ENCODE measurements at places on chromosomes 12 and 14.

DNA sequence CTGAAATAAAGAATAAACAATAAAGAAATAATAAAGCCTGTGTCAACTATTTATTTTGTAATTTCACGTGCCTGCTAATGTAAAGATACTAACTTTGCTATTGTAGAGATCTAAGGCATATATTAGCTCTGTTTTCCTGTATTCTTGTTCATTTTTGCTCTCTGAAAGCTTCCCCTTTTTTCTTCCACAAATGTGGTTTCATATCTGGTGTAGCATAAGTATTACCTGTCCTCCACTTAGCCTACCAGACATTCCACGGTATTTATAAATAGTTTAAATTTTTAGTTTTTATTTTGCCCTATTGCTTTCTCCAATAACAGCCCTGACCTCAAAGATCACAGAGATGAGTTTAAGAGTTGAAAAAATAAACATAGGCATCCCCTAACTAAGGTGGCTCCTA, 92.6 kb upstream of the ATP2B1 start:
- no peak for DNase-seq

- no peak for DNase-seq
Observed at GRCh38 chr12:4270016-4270830, 3.3 kb upstream of the CCND2 start.

GRCh38 chr12:26195250-26195640, at the start of gene SSPN:
SSPN (plus strand) TSS chr12:26195573; CDS start chr12:26195673, 100 bp downstream.
- peak; percentile 87 for DNase-seq

DNA sequence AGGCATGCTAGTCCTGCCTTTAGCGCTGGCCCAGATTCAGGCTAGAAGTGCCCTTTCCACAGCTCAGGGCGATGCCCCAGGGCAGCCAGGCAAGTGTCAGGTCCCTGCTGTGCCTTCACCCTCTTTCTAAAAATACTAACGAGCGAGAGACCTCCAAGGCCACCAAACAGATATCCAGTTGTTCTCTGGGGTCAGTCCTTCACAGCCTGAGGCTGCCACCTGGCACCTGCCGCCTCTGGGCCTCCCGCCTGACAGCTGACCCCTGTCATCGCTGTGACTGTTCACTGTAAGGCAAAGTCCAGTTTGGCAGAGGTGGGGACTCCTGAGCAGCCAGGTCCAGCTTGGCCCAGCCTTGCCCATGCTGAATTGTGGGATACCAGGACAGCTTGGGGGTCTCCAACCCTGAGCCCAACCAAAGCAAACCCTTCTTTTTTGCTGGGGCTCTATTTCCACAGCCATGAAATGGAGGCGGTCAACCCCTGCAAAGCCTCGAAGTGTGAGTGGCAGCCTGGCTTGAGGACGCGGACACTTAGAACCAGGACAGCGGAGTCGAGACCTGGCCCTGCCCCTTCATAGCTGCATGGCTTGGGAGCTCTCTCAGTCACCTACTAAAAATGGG, 79.9 kb downstream of the NINJ2 start:
- no peak for DNase-seq

DNA sequence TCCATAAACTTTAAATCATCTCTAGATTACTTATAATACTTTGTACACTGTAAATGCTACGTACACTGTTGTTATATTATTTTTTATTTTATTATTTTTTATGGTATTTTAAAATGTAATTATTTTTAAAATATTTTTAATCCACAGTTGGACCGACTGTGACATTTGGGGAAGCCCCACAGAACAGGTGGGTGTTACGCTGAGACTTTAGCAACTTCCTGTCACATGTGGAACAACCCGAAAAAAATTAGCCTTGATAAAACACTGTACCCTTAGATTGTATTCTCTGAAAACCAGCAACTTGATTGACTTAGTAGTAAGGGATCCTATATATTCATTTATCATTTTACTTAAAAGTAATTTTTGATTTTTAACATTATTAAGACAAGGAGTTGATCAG, 1755.7 kb upstream of the SEL1L start:
- no peak for DNase-seq

- no peak for DNase-seq
Observed at GRCh38 chr14:84127495-84127894, 1402.4 kb upstream of the FLRT2 start.

DNA sequence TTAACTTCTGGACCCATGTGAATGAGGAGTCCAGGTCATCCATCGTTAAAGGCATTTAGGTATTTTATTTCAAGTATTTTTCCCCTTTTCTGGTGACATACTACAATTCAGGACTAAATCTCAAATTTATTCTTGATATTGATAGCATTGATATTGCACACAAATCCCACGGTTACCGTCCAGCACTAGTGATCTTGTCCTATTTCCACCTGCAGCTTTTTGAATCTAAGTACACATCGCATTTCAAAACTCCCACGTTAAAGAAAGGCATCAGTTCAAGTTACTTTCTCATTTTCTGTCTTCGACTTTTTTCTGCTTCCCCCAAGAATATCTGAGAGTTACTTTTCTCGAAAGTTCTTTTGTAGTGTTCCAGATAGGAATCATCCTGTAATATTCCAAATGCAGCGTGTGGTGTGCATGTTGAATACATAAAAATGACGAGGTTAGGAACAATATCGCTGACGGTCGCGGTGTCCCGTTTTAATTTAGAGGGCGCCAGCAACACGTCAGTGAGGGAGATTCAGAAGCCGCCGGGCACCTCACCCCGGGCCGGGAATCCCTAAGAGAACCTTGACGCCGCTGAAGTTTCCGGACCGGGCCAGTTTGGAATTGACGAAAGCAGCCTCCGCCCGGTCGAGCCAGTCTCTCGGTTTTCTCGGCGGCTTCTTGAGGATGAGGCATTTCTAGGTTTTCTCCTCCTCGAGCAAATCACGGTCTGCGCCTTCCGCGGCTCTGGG, 569 bp upstream of the RGS6 start:
- DNase-seq, result peak; percentile 55

DNA sequence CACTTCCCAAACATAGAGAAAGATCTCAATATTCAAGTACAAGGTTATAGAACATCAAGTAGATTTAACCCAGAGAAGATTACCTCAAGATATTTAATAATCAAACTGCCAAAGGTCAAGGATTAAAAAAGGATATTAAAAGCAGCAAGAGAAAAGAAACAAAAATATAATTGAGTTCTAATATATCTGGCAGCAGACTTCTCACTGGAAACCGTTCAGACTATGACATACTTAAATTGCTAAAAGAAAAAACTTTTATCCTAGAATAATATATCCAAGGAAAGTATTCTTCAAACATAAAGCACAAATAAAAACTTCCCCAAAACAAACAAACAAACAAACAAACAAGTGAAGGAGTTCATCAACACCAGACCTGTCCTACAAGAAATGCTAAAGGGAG, 92.4 kb downstream of the FSCB start:
- DNase-seq, result no peak

DNA sequence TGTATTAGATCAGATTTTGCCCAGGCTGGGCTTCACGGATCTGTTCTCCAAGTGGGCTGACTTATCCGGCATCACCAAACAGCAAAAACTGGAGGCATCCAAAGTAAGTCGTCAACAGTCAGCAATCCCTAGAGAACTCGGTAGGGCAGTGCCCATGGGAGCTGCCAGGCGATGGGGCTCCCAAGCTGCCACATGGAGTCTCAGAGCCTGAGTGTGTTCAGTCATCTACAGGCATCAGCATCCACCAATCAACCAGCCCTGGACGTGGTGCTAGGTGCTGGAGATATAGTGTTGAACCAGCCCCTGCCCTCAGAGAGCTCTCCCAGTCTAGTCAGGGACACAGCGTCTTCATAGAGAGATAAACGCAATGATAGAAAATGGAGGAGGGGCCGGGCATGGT, 6.9 kb downstream of the SERPINA4 start:
- DNase-seq, result no peak

GRCh38 chr14:97832776-97833175, 1035.6 kb downstream of the VRK1 start:
- DNase-seq, result no peak

GRCh38 chr14:87628780-87629179, 364.2 kb downstream of the GALC start:
- no peak for DNase-seq

GRCh38 chr12:6167327-6168280, 32.6 kb upstream of the CD9 start:
- no peak for DNase-seq

DNA sequence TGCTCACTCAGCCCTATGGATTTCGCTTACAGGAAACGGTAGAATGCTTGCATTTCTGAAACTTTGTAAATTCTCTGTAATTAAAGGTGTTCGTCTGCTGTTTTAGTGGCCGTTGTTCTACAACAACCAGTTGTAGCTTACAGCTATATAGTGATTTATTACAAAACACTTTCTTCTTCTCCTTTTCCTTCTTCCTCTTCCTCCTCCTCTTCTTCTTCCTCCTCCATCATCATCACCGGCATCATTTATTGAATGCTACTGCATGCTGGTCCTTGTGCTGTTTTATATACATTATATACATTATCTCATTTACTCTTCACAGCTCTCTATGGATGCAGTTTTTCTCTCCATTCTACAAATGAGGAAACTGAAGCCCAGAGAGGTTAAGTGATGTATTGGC, 6.4 kb downstream of the ETV6 start:
- DNase-seq, result no peak

GRCh38 chr12:32504591-32504990, 105.2 kb downstream of the FGD4 start:
- no peak for DNase-seq

DNA sequence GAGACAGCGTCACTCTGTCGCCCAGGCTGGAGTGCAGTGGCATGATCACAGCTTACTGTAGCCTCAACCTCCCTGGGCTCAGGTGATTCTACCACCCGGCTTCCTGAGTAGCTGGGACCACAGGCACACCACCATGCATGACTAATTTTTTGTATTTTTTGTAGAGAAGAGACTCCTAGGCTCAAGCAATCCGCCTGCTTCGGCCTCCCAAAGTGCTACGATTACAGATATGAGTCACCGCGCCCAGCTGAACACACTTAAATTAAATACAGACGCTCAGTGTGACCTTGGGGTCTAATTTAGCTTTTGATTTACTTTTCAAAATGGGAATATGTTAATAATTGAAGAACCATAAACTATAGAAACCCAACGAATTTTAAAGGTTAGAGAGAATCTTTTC, 77.2 kb downstream of the C2CD5 start:
- DNase-seq, result no peak

DNA sequence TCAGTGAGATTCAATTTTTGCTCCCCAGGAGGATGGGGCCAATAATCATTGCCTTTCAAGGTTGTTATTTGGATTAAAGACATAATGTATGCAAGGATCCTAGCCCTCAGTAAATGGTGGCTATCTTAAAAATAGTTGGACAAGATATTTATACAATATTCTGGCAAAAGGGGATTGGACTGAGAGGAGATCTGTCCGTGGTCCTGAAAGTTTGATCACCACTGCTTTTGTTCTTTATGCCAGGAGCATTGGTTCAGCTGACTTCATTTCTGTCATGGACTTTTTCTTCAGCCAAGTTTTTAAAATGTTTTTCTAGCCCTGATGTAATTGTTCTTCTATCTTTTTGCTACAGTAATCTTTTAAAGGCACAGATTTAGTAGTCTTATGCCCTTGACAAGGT, 70.2 kb upstream of the TCL1A start:
- no peak for DNase-seq

DNA sequence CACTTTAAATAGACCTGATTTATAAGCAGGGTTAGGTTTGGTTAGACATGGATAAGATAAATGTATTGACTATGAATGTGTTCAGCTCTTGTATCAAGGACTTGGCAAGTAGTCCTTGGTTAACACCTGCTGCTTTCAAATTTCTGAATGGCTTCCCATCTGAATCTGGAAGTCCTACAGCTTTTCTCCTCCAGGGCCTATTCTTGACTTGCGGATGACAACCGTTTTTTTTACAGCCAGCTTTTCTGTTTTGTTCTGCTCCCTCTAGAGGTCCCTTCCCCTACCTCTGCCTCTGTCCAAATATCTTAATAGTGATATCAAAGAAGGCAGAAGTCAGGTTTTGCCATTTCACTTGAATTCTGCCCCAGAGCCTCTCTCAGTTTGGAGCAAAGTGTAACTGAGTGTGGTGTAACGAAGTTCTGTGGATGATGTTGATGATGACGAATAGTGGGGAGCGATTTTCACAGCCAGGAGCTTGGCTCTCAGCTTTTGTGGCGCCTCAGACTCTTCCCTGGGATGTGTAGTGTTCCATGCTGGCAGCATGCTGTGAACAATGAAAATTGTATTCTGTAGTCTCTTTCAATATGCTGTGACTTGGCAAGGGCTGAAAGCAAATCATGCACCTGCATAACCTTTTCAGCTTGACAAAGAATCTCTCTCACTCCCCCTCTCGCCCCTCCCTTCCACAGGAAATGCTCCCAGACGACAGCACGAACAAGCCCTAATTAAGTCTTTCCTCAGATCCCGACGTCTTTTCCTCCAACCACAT, 5.0 kb upstream of the SLC4A8 start:
- no peak for DNase-seq

DNA sequence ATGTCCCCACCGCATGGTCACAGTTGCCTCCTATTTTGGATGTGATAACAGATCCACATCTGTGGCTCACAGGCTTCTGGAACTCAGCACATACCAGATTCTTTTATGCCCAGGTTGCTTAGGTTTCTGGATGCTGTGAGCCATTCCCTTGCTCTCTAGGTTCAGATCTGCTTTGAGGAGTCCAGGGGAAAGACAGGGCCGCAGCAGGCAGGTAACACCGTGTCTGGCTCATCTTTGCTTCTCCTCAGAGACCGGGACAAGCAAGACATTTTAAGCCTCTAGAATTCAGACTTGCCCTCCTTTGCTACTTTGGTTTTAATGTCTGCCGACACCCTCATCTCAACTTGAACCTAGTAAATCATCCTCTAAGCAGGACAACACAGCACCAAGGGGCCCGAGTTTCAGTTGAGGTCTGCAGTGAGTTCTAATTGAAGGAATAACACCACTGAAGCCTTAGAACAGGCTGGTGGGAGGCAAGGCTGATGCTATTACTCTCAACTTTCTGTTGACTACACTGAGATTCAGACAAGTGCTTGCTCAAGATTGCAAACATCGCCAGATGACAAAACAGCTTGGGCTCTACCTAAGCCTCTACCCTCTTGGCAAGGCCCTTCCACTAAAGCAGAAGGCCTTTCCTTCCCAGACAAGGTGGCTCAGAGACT, 55.3 kb downstream of the MDM2 start:
- no peak for DNase-seq

GRCh38 chr14:59919570-59920377, at the start of gene LRRC9:
LRRC9 (plus strand) TSS chr14:59920144.
- peak; percentile 79 for DNase-seq

DNA sequence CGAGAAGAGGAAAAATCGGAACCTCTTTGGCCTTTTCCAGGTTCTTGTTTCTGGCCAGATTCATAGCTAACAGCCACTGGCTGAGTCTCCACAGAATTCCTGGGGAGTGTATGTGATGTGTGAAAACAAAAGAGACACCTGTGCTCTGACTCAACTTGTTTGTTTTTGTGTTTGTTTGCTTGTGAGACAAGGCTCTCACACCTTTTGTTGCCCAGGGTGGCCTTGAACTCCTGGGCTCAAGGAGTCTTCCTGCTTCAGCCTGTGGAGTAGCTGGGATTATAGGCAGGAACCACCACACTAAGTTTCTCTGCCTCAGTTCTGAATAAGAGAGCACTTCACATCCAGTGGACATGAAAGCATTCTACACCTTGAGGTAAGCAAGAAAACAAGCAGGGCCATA, 22.7 kb downstream of the MFAP5 start:
- no peak for DNase-seq

Measured in right kidney (tissue), 9 donors.